ENCODE measurements at places on chromosomes 5 and 9.

DNA sequence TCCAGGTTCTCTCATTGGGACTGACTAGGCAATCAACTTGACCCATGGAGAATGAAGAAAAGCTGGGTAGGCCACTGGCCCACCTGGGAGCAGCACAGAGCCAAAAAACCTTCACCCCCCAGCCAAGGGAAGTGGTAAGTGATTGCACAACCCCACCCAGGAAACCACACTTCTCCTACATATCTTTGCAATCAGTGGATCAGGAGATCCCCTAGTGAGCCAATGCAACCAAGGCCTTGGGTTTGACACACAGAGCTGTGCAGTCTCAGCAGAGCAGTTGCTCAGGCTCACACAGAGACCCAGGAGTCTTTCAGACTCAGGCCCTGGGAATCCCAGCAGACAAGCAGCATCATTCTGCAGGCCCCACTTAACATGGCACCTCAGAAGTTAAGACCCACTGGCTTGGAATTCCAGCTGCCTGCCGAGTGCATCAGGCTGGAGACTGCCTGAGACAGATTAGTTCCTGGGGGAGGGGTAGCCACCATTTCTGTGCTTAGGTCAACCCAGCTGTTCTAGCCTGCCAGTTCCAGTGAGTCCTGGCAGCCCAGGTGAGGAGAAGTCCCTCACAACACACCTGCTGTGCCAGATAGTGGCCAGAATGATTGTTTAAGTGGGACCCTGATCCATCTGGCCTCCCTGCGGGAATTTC lies 136.4 kb downstream of the SAXO1 start:
- no peak overlapping the region for H3K27ac ChIP-seq
- H3K4me3 ChIP-seq, result no peak overlapping the region
- H3K4me1 ChIP-seq, result no peaks in the 10 kb centered on the region
- H3K36me3 ChIP-seq, result no peaks in the 10 kb centered on the region

DNA sequence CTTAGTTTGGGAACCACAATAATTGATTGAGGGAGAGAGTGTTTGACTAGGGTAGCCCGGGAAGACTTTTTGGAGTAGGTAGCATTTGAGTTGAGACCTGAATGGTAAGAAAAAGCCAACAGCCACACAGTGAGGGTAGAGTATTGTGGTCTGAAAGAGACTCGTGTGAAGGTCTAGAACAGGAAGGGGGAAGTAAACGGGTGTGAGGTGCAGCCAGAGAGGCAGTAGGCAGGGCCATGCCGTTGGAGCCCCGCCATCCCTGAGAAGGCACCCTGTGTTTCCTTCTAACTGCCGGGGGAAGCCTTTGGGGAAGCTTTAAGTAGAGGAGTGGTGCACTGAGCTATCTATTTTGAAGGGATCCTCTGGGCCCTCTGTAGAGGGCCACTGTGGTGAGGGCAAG lies 3.5 kb upstream of the F2RL2 start:
- no peaks in the 10 kb centered on the region for H3K36me3 ChIP-seq
- no peak overlapping the region for H3K27ac ChIP-seq
- no peak for DNase-seq
- H3K4me3 ChIP-seq, result no peak overlapping the region
- H3K27me3 ChIP-seq, result no peaks in the 10 kb centered on the region
- H3K4me1 ChIP-seq, result no peaks in the 10 kb centered on the region

- no peak overlapping the region for H3K27ac ChIP-seq
- H3K4me1 ChIP-seq, result peaks cover 10% of the 10 kb centered on the region
- DNase-seq, result no peak
- no peaks in the 10 kb centered on the region for H3K36me3 ChIP-seq
- H3K4me3 ChIP-seq, result no peak overlapping the region
Observed at GRCh38 chr5:104512063-104512825, 949.7 kb upstream of the NUDT12 start.

DNA sequence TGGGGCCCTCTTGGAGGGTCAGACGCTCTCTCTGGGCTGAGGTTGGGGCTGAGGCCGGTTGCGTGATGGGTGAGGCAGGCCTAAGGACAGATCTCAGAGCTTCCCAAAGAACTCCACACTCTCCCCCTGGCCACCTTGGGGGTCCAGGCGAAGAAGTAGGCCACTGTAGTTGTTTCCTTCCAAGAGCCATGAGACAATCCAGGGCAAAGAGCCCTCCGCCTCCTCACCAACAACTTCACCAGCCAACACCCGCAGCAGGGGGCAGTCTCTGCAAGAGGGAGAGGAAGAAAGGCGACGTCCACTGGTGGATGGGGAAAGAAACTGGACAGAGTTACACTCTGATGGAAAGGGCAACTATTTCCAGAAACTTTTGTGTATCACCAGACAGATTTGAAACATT lies 10.7 kb downstream of the SLC35A4 start:
- no peaks in the 10 kb centered on the region for H3K4me1 ChIP-seq
- H3K27me3 ChIP-seq, result no peaks in the 10 kb centered on the region
- no peak overlapping the region for H3K27ac ChIP-seq
- no peaks in the 10 kb centered on the region for H3K36me3 ChIP-seq
- DNase-seq, result peak; percentile 79

DNA sequence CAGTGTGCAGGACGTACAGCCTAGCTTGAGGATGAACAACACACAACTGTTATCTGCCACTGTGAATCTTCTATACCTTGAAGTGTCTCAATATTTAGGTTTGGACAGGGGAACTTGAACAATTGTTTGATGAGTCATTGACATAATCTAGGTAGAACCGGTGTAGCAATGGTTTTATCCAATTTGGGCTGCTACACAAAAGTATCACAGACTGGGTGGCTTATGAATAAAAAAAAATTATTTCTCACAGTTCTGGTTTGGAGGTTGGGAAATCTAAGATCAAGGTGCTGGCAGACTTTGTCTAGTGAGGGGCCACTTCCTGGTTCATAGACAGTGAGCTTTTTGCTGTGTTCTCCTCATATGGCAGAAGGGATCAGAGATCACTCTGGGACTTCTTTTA lies 359.7 kb downstream of the HCN1 start:
- DNase-seq, result no peak
- no peak overlapping the region for H3K27ac ChIP-seq
- H3K27me3 ChIP-seq, result no peaks in the 10 kb centered on the region
- H3K36me3 ChIP-seq, result no peaks in the 10 kb centered on the region
- H3K4me3 ChIP-seq, result no peak overlapping the region
- no peaks in the 10 kb centered on the region for H3K4me1 ChIP-seq

DNA sequence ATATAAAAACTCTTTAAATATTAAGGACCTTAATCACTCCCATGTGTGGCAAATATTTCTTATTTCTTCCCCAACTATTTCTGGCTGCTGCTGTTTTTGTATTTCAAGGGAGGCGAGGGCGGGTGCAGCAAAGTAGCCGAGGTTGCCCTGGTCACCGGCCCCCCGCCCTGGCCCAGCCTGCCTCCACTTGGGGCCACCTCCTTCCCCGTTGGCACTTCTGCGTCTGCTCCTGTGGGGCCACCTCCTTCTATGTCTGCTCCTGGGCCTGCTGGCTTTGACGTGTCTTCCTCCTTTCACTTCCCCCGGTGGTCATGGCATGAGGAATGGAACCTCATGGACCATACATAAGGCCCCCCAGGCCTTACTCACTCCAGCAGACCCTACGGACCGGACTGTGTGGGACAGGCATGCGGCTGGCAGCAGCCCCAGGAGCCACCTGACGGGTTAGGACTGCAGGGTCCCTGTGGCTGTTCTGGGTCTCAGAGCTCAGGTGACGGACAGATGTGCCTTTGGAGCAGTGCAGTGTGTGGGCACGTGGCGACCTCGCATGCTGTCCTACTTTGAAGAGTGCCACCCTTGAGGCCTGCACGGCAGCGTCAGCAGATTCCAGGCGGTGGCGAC lies 5.8 kb upstream of the ENTPD8 start:
- no peaks in the 10 kb centered on the region for H3K4me1 ChIP-seq
- no peak overlapping the region for H3K4me3 ChIP-seq
- H3K27me3 ChIP-seq, result peaks cover 2% of the 10 kb centered on the region
- H3K36me3 ChIP-seq, result peaks cover 8% of the 10 kb centered on the region
